ENCODE measurements at places on chromosomes 5 and 9. TPM values are rescaled to one million over a fixed set of nuclear protein-coding genes. Genes with fewer than 3 reads are reported as not detected.

The PCDHB13 gene
- 4.8 TPM for total RNA-seq

GRCh38 chr5:164301708-164302107 lies 796.3 kb downstream of the MAT2B start:
- DNase-seq = no peak

The CNTNAP3 gene
- 3.3 TPM for total RNA-seq

GRCh38 chr9:4375424-4376200 lies 75.7 kb upstream of the GLIS3 start:
- no peak for DNase-seq

The FREM1 gene
- 1.9 TPM for total RNA-seq

GRCh38 chr5:133902511-133903118 lies 65.8 kb downstream of the C5orf15 start:
- no peak for DNase-seq

GRCh38 chr9:38025166-38025565 lies 43.9 kb downstream of the SHB start:
- DNase-seq = no peak

The MORN5 gene
- total RNA-seq = not detected

Measured in heart left ventricle (tissue), 16 donors.